ENCODE measurements at places on chromosomes 1 and 21.

GRCh38 chr1:208423526-208423925 is 179.3 kb upstream of the PLXNA2 start:
- DNase-seq = no peak

DNA sequence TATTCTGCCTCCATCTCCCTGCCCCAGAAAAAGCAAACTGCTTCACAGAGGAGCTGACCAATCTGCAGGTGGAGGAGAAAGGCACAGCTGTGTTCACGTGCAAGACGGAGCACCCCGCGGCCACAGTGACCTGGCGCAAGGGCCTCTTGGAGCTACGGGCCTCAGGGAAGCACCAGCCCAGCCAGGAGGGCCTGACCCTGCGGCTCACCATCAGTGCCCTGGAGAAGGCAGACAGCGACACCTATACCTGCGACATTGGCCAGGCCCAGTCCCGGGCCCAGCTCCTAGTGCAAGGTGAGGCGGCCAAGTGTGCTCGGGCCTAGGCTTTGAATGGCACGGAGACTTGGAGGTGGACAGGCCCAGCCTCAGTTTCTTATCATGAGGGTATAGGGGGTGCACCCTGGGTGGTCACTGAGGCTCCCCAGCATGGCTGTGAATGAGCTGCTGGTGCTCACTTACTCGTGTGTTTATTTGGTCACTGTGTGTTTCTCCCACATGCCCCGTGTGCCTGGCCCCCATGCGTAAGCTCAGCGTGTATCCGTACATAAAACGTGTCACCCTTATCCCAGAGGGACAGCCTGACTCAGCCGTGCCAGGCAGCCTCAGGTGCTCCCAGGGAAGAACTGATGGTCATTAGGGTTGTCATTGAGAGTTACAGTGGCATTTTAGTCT is 75.8 kb downstream of the OBSCN start:
- no peak for DNase-seq

DNA sequence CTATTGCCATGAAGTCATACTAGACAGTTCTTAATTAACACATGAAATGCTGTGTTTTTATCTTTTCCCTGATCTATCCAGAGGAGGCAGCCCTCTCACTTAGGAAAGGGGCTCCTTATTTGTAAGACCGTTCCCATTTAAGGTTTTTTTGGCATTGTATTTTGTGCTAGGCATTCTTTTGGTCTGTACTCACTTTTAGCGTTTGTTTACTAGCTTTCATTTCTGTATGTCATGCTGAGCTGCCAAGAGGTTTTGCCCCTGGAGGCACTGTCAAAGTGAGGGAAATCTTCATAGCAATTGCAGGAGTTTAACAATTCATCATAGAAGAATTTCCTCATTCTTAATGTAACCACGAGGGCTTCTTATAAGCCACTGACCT is 59.5 kb downstream of the MTR start:
- no peak for DNase-seq

DNA sequence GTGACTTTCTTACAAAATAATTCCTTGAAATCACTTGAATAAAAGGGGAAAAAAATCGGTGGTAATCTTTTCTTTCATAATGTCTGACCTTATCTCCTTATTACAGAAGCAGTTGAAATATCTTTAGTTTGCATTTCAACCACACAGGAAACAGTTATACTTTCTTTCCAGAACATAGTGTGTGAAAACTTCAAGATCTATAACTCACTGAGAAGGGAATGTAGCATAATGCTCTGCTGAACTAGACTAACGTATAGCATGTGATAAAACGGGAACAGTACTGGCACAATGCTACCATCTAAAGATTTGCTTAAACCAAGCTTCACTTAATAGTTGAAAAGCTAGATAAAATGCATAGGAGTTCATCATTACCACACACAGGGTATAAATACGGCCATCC is 45.0 kb downstream of the VAV3 start:
- DNase-seq = no peak

DNA sequence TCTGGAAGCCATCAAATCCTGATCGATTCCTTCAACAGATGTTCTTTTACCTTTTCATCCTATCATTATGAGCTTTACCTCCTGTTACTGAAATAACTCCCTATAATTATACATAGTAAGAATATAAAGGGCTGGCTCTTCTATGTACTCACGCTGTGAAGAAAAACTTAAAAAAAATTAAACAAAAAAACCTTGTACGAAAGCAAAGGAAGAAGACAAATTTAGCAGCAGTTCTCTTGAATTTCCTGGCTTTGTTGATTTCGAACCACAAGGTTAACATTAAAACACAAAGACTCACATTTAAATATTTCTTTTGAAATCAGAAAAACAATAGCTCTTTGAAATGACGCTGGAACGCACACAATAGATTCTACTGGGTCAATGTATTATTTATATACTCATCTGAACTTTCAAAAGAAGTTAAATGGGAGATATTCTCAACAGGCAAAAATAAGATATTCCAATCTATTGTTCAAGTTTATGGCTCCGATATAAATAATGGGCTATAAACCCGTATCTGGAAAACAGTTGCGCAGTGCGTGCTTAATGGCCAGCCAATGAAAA is 13.6 kb upstream of the SPEN start:
- no peak for DNase-seq

All from activated CD8-positive, alpha-beta memory T cell treated with anti-CD3 and anti-CD28 coated beads, Interleukin-2, amount 10 ng/mL, durations not matched to agents 7 days and 5 days (primary cell).